NCI-H446 treated with DMSO at 0.1 percent for 48 hours (cell line): ENCODE measurements at places on chromosomes 7 and 10.

- DNase-seq, result peak; percentile 70
Observed at GRCh38 chr10:114550756-114551635, 107.1 kb downstream of the ABLIM1 start.

GRCh38 chr10:672203-672602 lies 17.3 kb downstream of the DIP2C start:
- no peak for DNase-seq

DNA sequence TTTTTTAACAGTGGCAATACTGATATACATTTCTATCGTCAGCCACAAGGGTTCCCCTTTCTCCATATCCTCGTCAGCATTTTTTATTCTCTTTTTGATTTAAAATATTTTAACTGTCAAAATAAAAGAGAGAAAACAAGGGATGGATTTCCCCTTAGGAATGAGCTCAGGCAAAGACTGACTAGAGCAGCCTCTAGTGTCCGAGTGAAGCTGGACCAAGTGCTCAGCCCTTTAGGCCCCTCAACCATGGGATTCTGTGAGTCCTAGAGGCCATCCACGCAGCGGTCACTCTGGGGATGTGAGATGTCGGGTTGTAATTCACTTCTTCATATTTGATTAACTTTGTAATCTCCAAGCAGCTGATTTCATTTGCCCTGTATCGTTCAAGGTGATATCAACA lies 137.4 kb upstream of the RNF32 start:
- DNase-seq, result no peak

GRCh38 chr10:46229144-46229563 lies 57.6 kb upstream of the ANTXRL start:
- no peak for DNase-seq

DNA sequence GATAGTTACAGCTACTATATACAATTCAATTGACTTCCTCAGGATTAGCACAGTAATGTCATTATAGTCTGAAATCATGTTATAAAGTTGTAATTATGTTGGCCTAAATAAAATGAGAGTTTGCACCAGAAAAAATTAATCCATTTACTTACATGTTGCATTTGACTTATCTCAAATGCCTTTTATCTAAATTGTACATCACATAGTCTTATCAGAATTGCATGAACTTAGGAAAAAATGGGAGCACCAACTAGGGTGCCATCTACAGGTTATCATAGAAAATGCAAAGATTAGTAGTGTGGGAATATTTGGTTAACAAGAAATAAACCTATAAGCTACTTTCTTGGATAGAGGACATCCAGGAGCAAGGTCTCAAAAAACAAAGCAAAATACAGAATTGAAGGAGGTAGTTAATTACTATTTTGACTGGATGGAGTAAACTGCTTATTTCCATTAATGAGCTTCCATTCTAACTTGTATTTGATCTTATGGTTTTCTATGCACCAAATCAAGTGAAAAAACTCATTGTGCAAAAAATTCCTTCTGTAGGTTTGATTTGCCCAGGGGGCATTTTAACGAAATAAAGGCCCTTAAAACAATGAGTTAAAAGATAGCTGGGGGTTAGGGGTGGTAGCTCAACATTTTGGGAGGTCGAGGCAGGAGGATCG lies 60.0 kb upstream of the ORC5 start:
- DNase-seq, result no peak

GRCh38 chr7:117066668-117067067 lies 113.4 kb downstream of the ST7 start:
- DNase-seq, result no peak

DNA sequence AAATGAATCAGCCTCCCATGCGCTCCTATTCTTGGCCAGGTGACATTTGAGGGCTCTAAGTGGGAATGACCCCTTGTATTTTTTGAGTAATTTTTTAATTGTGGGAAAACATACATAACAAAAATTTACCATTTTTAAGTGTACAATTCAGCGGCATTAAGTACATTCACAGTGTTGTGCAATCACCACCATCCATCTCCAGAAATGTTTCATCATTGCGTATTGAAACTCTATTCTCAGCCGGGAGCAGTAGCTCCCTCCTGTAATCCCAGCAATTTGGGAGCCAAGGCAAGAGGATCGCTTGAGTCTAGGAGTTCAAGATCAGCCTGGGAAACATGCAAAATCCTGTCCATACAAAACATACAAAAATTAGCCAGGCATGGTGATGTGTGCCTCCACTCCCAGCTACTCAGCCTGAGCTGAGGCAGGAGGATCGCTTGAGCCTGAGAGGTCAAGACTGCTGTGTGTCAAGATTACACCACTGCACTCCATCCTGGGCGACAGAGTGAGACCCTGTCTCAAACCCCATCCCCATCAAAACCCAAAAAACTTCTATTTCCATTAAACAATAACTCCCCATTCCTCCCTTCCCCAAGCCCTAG lies 2.5 kb downstream of the ANTXRL start:
- no peak for DNase-seq
